A549 treated with AZD2906 at 1 μM for 4 hours (cell line): ENCODE measurements at places on chromosomes 3 and 15. TPM values are rescaled to one million over a fixed set of nuclear protein-coding genes. Genes with fewer than 3 reads are reported as not detected.

The PLD1 gene
- 6.3 to 8.9 TPM (median 8.0 TPM) in 5 replicates for total RNA-seq

The RTP1 gene
- total RNA-seq: not detected in 5 replicates

The CD200R1 gene
- total RNA-seq: 0.05 to 0.17 TPM (median 0.05 TPM) in 5 replicates

The SERINC4 gene
- total RNA-seq: 0.05 to 0.10 TPM (median 0.09 TPM) in 4 of 5 replicates, not detected in the other

The ACKR4 gene
- 0.03 TPM in 1 of 5 replicates, not detected in the others for total RNA-seq

The CADM2 gene
- 0.05 to 0.16 TPM (median 0.13 TPM) in 5 replicates for total RNA-seq

The RARB gene
- 6.7 to 19.9 TPM (median 11.0 TPM) in 5 replicates for total RNA-seq

The LDHAL6B gene
- total RNA-seq: not detected in 5 replicates

The ARGFX gene
- not detected in 5 replicates for total RNA-seq

The PLCH1 gene
- total RNA-seq: 0.72 to 0.92 TPM (median 0.85 TPM) in 5 replicates

The TMEM40 gene
- total RNA-seq: 0.26 to 0.47 TPM (median 0.30 TPM) in 5 replicates

The PLAAT1 gene
- 0.10 to 0.16 TPM in 2 of 5 replicates, not detected in the others for total RNA-seq

The CYP11A1 gene
- total RNA-seq: 0.07 to 0.13 TPM (median 0.10 TPM) in 3 of 5 replicates, not detected in the others

The TGM5 gene
- total RNA-seq: not detected in 5 replicates

The PLCD1 gene
- total RNA-seq: 3.3 to 4.6 TPM (median 4.1 TPM) in 5 replicates

The CNTN3 gene
- not detected in 5 replicates for total RNA-seq

The ARRDC4 gene
- 0.11 to 0.28 TPM (median 0.13 TPM) in 5 replicates for total RNA-seq

The HYAL2 gene
- total RNA-seq: 24.2 to 33.6 TPM (median 30.5 TPM) in 5 replicates

The NRROS gene
- total RNA-seq: 0.05 TPM in 1 of 5 replicates, not detected in the others

The CLDN18 gene
- total RNA-seq: not detected in 5 replicates

The C2CD4A gene
- total RNA-seq: 0.11 to 0.21 TPM (median 0.14 TPM) in 5 replicates

The NEIL1 gene
- total RNA-seq: 1.4 to 3.8 TPM (median 3.0 TPM) in 5 replicates

The STRIT1 gene
- not detected in 5 replicates for total RNA-seq

The ZNF280D gene
- 12.9 to 14.9 TPM (median 13.3 TPM) in 5 replicates for total RNA-seq

The CYP1A2 gene
- not detected in 5 replicates for total RNA-seq

The PTPRG gene
- total RNA-seq: 1.9 to 2.6 TPM (median 2.5 TPM) in 5 replicates

The TMCO5A gene
- not detected in 5 replicates for total RNA-seq

The CD96 gene
- total RNA-seq: not detected in 5 replicates

The SLC12A8 gene
- 1.3 to 2.3 TPM (median 1.6 TPM) in 5 replicates for total RNA-seq

The RLBP1 gene
- total RNA-seq: not detected in 5 replicates

The RHOV gene
- total RNA-seq: 2.9 to 4.4 TPM (median 3.7 TPM) in 5 replicates

The USP4 gene
- total RNA-seq: 11.9 to 15.5 TPM (median 14.2 TPM) in 5 replicates

The ADAMTS9 gene
- total RNA-seq: 0.57 to 0.72 TPM (median 0.62 TPM) in 5 replicates

The SLC24A5 gene
- not detected in 5 replicates for total RNA-seq

The ACAA1 gene
- total RNA-seq: 40.2 to 49.9 TPM (median 47.3 TPM) in 5 replicates

The ETV5 gene
- total RNA-seq: 24.5 to 29.4 TPM (median 28.4 TPM) in 5 replicates

The LRRN1 gene
- total RNA-seq: 0.02 TPM in 1 of 5 replicates, not detected in the others

The CCR9 gene
- total RNA-seq: 0.03 TPM in 2 of 5 replicates, not detected in the others

The RBMS3 gene
- 0.43 to 1.1 TPM (median 0.88 TPM) in 5 replicates for total RNA-seq

The ZNF662 gene
- not detected in 5 replicates for total RNA-seq

The LIPH gene
- total RNA-seq: 3.9 to 6.0 TPM (median 5.0 TPM) in 5 replicates

The ILDR1 gene
- total RNA-seq: not detected in 5 replicates

The CORO2B gene
- 3.3 to 4.4 TPM (median 3.7 TPM) in 5 replicates for total RNA-seq

The KLHL25 gene
- total RNA-seq: 5.6 to 6.8 TPM (median 6.4 TPM) in 5 replicates

The ADPRH gene
- 2.3 to 4.1 TPM (median 3.0 TPM) in 5 replicates for total RNA-seq

The FILIP1L gene
- total RNA-seq: 0.14 to 0.44 TPM (median 0.22 TPM) in 5 replicates

The LRRC2 gene
- total RNA-seq: not detected in 5 replicates
